Naive thymus-derived CD8-positive, alpha-beta T cell (primary cell): ENCODE measurements at places on chromosomes 1 and 21. TPM values are rescaled to one million over a fixed set of nuclear protein-coding genes. Genes with fewer than 3 reads are reported as not detected.

- no peak for DNase-seq
- no peak overlapping the region for H3K4me3 ChIP-seq
- no peaks in the 10 kb centered on the region for H3K4me1 ChIP-seq
- peaks cover 4% of the 10 kb centered on the region for H3K27me3 ChIP-seq
- H3K36me3 ChIP-seq, result no peaks in the 10 kb centered on the region
Measured at GRCh38 chr1:233982827-233983518, 78.5 kb downstream of the SLC35F3 start.

DNA sequence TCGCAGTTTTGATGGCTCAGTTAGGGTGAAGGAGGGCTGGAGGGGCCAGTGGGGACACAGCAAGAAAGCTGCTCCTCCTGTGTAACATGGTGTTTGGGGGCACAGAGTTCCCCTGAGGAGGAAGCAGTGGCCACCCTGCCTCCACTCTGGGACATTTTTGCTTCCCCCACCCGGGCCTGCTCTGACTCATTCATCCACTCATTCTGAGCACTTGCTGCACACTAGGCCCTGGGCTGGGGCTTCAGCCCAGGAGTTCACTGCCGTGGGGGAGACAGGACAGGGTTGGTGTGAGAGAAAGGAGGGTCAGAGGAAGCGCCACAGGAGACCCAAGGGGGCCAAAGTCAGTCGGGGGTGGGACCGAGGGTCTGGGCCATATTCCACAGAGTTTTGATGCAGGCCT lies 41.4 kb upstream of the ACOT11 start:
- H3K27me3 ChIP-seq, result peaks cover 9% of the 10 kb centered on the region
- H3K27ac ChIP-seq, result no peak overlapping the region
- H3K4me3 ChIP-seq, result no peak overlapping the region
- DNase-seq, result no peak

DNA sequence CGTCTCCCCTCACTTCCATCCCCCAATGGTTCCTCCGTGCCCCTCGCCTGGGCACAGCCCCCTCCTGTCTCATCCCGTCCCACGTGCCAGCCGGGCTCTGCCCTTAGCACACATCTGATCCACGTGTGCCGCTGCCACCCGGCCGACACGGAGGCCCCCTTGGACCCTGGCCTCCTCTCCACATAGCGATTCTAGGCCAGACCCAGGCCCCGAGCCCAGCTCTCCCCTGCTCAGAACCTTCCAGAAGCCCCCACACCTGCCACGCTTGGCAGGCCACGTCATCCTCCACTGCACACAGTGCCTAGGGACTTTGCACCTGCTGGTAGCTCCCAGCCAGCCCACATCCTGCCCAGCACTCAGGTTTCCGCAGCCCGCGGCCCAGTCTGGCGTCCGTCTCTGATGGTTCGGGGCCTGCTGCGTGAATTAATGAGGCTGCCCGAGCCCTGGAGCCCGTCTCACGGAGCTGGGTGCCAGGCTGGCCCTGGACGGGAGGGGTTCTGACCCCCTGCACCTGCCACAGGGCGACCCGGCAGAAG lies 20.1 kb downstream of the PLCH2 start:
- peak overlapping the region; percentile 19 for H3K4me3 ChIP-seq
- H3K36me3 ChIP-seq, result no peaks in the 10 kb centered on the region
- H3K27ac ChIP-seq, result peak overlapping the region; percentile 63
- H3K4me1 ChIP-seq, result peaks cover 76% of the 10 kb centered on the region

DNA sequence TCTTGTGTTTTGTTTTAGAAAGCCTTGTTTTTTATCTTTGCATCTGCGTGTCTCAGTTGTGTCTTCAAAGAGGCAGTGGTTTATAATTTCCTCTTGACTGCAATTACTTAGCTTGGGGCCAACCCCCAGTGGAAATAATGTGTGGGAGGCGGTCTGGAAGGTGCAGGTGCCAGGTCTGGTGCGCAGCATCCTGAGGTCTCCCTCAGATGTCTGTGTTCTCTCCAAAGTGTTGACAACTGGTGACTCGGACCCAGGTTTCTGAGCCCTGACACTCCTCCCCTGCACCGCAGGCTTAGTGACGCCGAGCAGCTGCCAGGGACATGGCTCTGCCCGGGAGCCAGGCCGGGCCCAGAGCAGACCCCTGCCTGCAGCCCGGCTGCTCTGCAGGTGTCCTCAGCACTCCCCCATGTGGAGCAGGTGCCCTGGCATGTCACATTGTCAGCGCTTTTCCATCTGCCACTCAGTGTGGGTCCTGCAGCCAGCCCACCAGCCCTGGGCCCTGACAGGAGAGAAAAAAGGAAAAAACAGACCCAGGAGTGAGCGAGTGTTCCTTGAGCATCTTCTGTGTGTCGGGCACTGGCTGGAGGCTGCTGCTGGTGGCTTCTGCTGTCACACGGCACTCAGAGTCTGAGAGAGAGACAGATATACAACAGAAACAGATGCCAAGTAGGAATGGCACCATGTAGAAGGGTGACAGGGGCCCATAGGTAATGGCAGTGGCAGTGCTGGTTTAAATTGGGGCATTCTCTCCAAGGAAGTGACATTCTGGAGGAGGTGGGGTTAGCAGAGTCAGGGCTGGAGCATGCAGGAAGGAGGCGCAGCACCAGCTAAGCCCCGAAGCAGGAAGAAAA lies 24.8 kb upstream of the SELENON start:
- DNase-seq, result peak; percentile 63
- peaks cover 5% of the 10 kb centered on the region for H3K36me3 ChIP-seq
- no peaks in the 10 kb centered on the region for H3K27me3 ChIP-seq
- H3K4me1 ChIP-seq, result peaks cover 83% of the 10 kb centered on the region
- peak overlapping the region; percentile 88 for H3K4me3 ChIP-seq

Gene FAM72D
- not detected for total RNA-seq

Gene AGT
- total RNA-seq, result not detected
